ENCODE measurements at places on chromosomes 16 and 17. TPM values are rescaled to one million over a fixed set of nuclear protein-coding genes. Genes with fewer than 3 reads are reported as not detected.

The CACNG4 gene
- not detected for total RNA-seq

The DNAI2 gene
- not detected for total RNA-seq

DNA sequence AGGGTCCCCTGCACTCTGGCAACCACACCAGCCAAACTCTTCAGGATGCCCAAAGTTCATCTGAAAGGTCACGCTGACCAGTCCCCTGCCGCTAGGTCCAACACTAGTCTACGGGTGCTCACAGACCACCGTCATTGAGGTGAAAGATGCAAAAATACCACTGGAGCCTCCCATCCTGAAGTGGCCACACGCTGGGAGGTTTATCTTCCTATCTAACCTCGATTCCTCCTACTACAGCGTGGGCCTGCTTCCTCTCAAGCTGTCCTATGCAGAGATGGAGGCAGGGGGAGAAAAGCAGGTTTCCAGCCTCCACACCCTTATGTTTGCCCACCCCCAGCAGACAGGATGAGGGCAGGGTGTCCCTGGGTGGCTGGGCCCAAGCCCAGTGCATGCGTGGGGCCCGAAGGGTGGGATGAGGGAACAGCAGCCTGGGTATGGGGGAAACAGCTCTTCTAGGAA, 6.3 kb downstream of the SRCIN1 start:
- H3K27me3 ChIP-seq: peaks cover 77% of the 10 kb centered on the region
- DNase-seq: no peak
- no peaks in the 10 kb centered on the region for H3K36me3 ChIP-seq
- H3K4me3 ChIP-seq: no peak overlapping the region
- peaks cover 5% of the 10 kb centered on the region for H3K4me1 ChIP-seq

The KIAA0753 gene
- 21.0 TPM for total RNA-seq

GRCh38 chr16:74700438-74701225, at the start of gene MLKL:
Gene MLKL (minus strand): TSS chr16:74700862. CDS start chr16:74695757, 5,105 bp downstream.
- DNase-seq: peak; percentile 36
- peak within 1 kb of the TSS; percentile 96 for H3K27ac ChIP-seq
- no peaks in the 10 kb centered on the region for H3K27me3 ChIP-seq
- peaks cover 55% of the 10 kb centered on the region for H3K4me1 ChIP-seq
- peaks cover 8% of the 10 kb centered on the region for H3K36me3 ChIP-seq

The CDT1 gene
- total RNA-seq: 4.3 TPM

- no peak overlapping the region for H3K27ac ChIP-seq
- H3K4me3 ChIP-seq: no peak overlapping the region
- no peaks in the 10 kb centered on the region for H3K36me3 ChIP-seq
- no peaks in the 10 kb centered on the region for H3K27me3 ChIP-seq
- H3K4me1 ChIP-seq: peaks cover 16% of the 10 kb centered on the region
Observed at GRCh38 chr17:27511168-27511883, 55.1 kb downstream of the KSR1 start.

DNA sequence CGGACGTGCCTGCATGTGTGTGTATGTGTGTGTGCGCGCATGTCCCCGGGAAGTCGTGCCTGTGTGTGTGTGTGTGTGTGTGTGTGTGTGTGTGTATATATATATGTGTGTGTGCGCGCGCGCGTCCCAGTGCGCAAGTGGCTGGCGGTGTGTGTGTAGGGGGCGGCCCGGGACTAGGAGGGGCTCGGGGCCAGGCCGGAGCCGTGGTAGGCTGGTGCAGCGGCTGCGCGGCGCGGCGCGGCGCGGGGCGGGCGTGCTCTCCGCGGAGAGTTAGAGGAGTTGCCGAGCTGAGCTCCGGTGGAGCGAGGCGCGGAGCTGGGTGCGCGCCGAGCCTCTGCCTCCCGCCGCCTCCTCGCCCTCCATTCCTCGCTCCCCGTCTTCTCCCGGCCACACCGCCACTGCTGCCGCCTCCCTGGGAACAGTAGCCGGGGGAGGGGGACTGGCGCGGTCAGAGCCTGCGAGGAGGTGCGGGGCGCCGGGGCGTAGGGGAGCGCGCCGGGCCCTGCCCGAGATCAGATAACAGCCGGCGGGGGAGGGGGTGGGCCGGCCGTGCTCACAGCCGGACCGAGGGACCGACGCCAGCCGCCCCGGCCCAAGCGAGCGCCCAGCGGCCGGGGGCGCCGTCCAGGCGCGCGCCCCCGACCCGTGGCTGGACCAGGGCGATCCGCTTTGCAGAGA, at the start of gene KCNJ12:
TSS of gene KCNJ12 (plus strand) at position 277 of the 678 bp plus-strand sequence. CDS start 38,986 bp downstream, outside the sequence.
- peaks cover 28% of the 10 kb centered on the region for H3K4me1 ChIP-seq
- H3K36me3 ChIP-seq: no peaks in the 10 kb centered on the region
- no peak for DNase-seq
- H3K4me3 ChIP-seq: peak within 1 kb of the TSS; percentile 35

DNA sequence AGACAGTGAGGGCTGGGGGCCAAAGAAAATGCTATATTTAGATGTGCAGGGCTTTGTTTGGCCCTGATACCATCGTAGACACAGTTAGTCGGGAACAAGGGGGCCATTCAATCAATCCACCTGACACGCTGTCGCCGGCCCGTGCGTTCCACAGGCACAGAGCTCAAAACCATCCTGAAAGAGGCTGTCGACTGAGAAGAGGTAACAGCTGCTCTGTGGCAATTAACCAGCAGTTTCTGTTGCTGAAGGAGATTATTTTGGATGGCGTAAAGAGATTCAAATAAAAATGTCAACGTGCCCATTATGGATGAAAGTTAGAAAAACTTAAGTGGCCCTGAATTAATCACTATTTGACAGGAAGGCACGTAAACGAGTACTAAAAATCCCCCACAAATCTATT, 276.2 kb upstream of the IRX5 start:
- H3K27ac ChIP-seq: no peak overlapping the region
- no peaks in the 10 kb centered on the region for H3K36me3 ChIP-seq
- H3K4me3 ChIP-seq: no peak overlapping the region
- H3K4me1 ChIP-seq: no peaks in the 10 kb centered on the region
- H3K27me3 ChIP-seq: peaks cover 9% of the 10 kb centered on the region

The PLEKHH3 gene
- total RNA-seq: 1.4 TPM

DNA sequence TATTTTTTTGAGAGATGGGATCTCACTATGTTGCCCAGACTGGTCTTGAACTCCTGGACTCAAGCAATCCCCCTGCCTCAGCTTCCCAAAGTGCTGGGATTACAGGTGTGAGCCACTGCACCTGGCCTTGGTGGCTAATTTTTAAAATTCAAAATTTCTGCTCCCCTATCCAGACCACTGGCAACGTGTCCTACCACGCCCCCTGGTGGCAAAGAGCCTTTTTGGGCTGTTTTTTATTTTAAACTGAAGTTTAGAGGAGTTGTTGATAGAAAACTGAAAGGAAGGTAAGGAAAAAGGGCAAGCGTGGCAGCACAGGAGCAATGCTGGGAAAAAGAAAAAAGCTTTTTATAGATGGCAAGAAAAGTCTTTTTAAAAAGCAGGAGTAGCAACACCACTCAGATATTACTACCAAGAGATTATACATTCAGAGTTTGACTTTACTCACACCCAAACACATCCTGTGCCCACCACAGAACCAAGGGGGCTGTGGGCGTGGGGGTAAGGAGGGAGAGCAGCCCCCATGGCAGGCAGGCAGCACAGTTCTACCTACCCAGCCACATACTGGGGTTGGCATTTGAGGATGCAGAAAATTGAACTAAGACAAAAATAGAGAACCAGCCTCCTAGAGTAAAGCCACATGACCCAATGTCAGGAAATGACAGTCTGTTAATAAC, 4.2 kb upstream of the MXRA7 start:
- no peaks in the 10 kb centered on the region for H3K27me3 ChIP-seq
- H3K4me1 ChIP-seq: peaks cover 27% of the 10 kb centered on the region
- H3K27ac ChIP-seq: peak overlapping the region; percentile 78
- H3K36me3 ChIP-seq: peaks cover 63% of the 10 kb centered on the region
- peak; percentile 56 for DNase-seq

The KCNAB3 gene
- total RNA-seq: 10.8 TPM

DNA sequence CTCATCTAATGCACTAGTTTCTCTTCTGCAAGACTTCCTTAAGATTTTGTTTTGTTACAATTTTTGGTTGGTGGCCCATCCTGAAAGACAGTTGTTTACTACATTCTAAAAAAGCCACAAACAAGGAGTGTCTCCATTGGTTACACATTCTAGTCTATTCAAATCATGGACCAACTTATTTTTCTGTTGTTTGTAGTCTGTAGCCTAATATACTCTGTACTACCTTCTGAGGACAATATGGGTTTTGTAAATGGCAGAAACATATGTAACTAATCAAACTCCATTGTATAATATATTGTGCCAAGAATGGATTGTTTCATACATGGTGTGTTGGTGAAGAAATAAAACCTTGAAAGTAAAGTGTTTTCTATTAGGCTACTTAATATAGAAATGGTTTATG, 79.5 kb upstream of the DHX40 start:
- H3K27ac ChIP-seq: no peak overlapping the region
- H3K4me1 ChIP-seq: no peaks in the 10 kb centered on the region
- no peak for DNase-seq

Measured in activated B cell treated with CpG ODN at 0.5 μM for 24 hours (primary cell).